Body of pancreas (tissue), 4 donors: ENCODE measurements at places on chromosomes 11 and 22.

DNA sequence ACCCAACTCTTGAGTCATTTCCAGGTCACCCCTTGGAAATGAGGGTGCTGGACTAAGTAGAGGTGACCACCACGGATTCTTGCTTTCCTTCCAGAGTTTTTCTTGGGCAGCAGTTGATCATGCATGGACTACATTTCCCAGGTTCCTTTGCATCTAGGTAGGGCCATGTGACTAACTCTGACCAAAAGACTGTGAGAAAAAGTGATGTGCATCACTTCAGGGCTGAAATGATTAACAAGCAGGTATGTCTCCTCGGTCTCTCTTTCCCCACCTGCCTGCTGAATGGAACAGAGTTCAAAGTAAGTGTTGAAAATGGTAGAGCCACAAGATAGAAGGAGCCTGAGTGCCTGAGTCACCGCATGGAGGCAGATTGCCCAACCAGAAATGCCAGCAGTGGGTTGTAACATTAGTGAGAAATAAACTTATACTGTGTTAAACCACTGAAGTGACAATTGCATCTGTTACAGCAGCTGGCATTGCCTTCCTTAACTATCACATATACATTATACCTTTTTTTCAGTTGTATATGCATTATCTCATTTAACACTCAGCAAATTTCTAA lies 113.5 kb downstream of the MN1 start:
- no peak for DNase-seq

- DNase-seq, result peak; percentile 10
These were observed 16.6 kb upstream of the GNB1L start for GRCh38 chr22:19871023-19871844.

GRCh38 chr11:14656536-14657457 lies 13.2 kb downstream of the PDE3B start:
- DNase-seq, result peak; percentile 15

DNA sequence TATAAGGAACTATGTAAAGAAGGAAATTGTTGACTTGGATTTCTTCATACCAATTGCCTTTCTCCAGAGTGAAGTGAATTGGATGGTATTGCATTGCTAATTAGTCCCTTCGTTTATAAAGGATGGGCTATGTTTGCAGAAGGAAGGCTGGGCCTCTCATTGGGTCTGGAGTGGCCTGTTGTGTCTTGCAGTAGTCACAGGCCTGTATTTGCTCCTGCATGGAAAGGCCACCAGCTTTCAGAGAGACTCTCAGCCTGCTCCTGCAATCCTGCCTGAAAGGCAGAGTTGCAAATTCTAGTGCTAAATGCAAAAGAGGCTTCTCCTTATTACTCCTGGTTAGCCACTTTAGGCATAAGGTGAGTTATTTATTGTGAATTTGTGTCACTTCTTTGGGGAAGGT lies 103.8 kb downstream of the EXT2 start:
- DNase-seq, result no peak

- DNase-seq, result no peak
These were observed 23.0 kb downstream of the MYBPC3 start for GRCh38 chr11:47329431-47329986.

- no peak for DNase-seq
These were observed 330.4 kb downstream of the BRD1 start for GRCh38 chr22:49497266-49497665.

- no peak for DNase-seq
These were observed 61.2 kb downstream of the GUCY1A2 start for GRCh38 chr11:106957030-106957482.
